ENCODE measurements at places on chromosomes 2 and 18.

- no peak for DNase-seq
These were observed 151.4 kb downstream of the HNMT start for GRCh38 chr2:138115666-138116065.

GRCh38 chr18:58241877-58242276 is 197.9 kb downstream of the NEDD4L start:
- DNase-seq: no peak

- no peak for DNase-seq
These were observed 177.1 kb downstream of the LAMA1 start for GRCh38 chr18:6940451-6940850.

DNA sequence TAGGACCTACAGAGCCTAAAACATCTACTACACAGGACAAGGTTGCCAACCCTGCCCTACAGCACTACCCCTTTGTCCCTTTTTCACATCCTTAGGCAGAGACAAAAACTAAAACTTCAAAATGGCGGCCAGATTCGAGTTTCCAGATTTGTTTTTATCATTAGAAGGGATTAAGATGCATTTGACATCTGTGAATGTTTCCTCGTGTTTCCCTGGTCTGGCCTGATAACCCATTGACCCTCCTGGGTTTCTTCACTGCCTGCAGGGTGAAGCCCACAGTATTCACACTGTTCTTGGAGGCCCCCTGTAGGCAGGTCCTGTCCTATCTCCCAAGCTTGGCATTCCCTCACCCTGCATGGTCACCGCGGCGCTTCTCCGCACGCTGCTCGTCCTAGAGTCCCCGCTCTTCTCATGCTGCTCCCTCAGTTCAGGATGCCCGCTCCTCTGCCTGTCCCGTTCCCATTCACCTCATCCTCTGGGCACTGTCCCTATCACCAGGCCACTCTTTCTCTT is 67.6 kb downstream of the TPGS2 start:
- DNase-seq: no peak

GRCh38 chr2:150911766-150912280 is 349.8 kb downstream of the RBM43 start:
- DNase-seq: no peak

DNA sequence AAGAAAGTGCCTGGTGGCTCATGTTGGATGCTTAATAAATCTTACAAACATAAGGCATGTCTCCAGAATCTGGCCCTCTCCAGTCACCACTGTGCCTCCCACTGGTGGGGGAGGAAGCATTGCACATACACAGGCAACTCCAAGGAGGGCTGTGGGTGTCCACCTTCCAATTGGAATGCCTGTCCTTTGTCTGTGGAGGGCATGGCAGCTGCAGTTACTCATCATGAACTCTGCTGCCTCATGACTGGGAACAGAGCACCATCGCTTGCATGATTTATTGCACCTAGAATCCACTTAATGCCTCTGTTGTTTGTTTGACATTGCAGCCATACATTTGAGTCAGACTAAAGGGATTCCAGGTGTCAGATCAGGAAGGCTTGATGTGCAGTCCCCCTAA is 278.9 kb downstream of the PRKCE start:
- no peak for DNase-seq

DNA sequence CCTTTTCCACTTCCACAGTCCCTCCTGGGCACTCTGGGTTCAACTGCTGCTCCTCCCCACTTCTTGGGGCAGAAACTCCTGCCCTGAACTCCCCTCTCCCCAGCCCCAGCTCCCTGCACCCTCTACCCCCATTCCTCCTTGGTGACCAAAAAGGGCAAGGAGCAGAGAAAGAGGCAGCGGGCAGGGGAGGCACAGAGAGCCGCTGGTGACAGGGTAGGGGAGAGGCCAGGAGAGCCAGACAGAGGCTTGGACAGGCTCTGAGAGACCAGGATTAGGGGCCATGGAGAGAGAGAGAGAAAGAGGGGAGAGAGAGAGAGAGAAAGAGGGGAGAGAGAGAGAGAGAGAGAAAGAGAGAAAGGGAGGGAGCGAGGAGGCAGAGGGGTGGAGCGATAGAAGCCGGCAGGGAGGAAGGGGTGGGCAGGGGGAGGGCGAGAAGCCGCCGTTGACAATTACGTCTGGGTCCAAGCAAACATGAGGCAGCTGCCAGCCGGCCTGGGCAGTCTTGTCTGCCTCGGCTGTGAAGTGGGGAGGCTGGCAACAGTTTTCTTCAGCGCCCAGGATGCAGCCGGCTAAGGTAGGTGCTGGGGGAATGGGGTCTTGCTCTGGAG is at the start of gene KCNIP3:
KCNIP3 (plus strand) TSS at position 468 of the 608 bp plus-strand sequence; CDS start at position 560, 92 bp downstream.
- no peak for DNase-seq

GRCh38 chr2:28011322-28011737 is 120.8 kb downstream of the BABAM2 start:
- DNase-seq: no peak

DNA sequence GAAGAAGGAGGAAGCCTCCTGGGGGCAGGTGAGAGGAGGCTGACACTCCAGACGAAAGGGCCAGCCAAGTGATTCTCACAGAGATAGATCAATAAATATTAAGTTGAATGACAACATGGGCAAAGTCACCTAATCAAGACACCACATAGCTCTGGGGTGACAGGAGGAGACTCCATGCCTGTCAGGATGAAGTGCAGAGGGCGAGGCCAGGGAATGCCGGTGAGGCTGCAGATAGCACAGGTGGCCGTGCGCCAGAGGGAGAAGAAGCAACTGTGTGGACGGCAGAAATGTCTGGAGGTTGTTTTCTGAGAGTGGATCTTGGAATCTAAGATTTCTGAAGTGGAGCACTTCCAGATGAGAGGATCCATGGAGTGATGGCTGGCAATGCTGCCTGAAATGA is 71.4 kb downstream of the NAB1 start:
- DNase-seq: no peak

GRCh38 chr2:241178961-241179360 is 9.5 kb upstream of the ANO7 start:
- no peak for DNase-seq

DNA sequence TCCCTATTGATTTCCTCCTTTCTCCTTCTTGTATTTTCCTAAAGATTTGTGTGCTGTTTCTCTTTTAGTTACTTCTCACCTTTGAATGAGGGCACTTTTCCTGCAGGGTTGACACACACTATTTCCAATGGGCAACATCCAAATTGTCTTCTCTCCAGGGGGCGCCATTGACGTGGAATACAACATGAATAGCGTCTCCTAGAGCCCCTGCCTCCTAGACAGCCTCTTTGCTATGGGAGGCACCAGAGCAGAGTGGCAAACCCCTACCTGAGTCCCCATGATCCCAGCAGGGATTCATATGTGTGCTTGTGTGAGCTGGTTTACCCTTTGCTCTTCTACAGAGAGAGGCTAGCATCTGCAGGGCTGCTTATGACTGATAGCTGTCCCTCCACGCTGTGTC is 61.3 kb upstream of the ITSN2 start:
- peak; percentile 52 for DNase-seq

DNA sequence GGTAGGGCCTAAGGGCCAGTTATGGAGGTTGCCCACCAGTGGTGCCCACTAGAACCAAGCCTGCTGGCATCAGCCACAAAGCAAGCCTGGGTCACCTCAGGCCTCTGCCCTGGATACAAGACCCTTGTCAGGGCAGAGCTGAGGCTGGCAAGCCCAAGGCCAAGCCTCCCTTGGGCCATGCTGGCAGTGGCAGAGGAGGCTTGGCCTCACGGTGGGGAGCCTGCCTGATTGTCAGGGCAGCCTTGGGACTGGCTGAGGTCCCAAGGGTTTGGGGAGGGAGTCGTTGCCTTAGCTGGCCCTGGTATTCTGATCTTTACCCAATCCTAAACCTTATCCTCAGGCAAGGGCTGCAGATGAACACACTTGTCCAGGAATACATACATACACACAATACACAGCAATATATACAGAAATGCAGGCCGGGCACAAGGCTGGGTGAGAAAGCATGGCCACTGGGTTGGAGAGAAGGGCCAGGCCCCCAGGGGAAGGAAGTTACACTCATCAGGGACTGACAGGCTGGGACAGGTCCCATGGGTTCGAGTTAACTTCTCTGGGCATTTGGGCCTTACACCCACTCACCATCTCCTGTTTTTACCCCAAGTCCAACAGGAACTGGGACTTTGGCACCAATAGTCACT is 21.0 kb downstream of the CCT7 start:
- DNase-seq: no peak

GRCh38 chr2:171160119-171160955 is at the start of gene TLK1:
Gene TLK1 (minus strand): TSS chr2:171160893. CDS start chr2:171160428, 465 bp downstream.
- DNase-seq: peak; percentile 63

DNA sequence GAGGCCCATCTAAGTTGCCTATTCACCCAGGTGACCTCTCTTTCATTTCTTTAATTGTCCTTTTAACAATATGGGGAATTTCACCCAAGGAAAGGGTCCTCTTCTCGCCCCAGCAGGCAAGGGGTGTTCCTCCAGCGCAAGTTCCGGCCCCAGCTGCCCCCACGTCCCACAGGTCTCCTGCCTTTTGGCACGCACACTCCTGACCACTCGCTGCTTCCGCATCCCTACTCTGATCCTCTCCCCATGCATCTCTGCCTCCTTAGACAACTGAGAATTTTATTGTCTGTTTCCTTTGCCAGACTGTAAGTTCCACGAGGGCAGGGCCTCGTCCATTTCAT is 684 bp upstream of the ARPC2 start:
- no peak for DNase-seq

GRCh38 chr2:8204711-8205110 is 477.1 kb upstream of the ID2 start:
- no peak for DNase-seq

GRCh38 chr2:230473378-230473777 is 57.4 kb downstream of the SP100 start:
- DNase-seq: peak; percentile 26

DNA sequence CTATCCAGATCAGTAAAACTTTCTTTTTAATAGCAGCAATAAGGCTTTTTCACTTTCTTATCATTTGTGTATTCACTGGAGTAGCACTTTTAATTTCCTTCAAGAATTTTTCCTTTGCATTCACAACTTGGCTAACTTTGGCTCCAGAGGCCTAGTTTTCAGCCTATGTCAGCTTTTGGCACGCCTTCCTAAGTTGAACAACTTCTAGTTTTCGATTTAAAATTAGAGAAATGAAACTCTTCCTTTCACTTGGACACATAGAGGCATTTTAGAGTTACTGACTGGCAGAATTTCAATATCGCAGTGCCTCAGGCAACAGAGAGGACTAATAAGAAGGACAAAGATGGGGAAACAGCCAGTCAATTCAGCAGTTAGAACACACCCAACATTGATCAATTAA is 577.4 kb downstream of the DSC3 start:
- DNase-seq: no peak

DNA sequence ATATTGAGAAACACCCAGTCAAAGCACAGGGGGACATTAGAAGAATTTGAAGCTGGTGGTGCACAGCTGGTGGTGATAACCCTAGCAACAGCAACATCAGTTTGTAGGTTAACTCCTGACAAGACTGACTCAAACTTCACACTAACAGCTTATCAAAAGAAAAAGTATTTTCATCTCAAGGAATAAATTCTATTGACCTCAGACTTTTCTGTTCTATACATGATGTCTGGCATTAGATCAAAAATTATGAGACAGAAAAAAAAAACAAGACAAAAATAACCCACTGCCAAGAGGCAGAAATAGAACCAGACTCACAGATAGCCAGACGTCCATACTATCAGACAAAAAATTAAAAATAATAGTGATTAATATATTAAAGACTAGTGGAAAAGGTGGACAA is 126.1 kb downstream of the COL6A3 start:
- no peak for DNase-seq

- no peak for DNase-seq
These were observed 2.2 kb downstream of the HOXD10 start for GRCh38 chr2:176118601-176119339.

DNA sequence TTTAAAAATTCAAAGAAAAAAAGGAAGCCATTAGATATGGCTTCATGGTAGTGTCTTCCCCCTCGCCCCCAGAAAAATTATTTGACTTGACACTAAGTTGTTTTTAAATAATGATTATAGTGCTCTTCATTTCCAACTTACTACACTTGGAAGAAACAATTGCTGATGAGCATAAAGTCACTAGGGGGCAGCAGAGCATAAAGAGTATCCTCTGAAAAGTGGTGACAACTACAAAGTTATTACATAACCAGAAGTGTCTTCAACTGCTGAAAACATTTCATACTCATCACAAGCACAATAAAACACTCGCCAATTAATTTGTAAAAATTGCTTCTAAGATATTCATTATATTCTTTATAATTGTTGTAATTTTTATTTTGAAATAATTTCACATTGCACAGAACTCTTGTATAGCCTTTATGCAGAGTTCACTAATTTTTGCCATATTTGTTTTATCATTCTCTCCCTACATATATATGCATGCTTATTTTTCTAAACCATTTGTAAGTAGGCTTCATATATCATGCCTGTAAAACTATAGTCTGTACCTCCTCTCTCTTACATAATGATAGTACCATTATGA is 54.9 kb downstream of the EXOC6B start:
- DNase-seq: peak; percentile 79

- DNase-seq: no peak
These were observed 188.1 kb downstream of the TMEM18 start for GRCh38 chr2:489084-489483.
